ENCODE measurements at places on chromosomes 3 and 15. TPM values are rescaled to one million over a fixed set of nuclear protein-coding genes. Genes with fewer than 3 reads are reported as not detected.

DNA sequence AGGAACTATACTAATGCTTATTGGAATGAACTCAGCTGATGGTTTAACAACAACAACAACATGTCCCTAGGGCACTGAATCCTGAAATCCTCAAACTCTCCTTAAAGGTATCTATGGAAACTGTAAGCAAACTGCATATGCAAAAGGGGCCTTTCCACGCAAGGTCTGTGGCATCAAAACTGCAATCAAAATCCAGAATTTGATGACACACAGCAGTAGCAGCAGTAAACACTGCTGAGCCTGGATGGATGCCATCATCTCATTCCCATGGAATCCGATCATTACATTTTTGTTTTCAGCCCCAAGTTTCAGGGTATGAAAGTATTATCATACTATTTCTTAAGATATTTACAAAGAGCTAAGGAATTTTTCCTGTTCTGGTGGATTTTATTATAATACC lies 399.7 kb downstream of the VPS13C start:
- no peak for DNase-seq

- DNase-seq = no peak
These were observed 195.7 kb downstream of the EBLN2 start for GRCh38 chr3:73257186-73257585.

DNA sequence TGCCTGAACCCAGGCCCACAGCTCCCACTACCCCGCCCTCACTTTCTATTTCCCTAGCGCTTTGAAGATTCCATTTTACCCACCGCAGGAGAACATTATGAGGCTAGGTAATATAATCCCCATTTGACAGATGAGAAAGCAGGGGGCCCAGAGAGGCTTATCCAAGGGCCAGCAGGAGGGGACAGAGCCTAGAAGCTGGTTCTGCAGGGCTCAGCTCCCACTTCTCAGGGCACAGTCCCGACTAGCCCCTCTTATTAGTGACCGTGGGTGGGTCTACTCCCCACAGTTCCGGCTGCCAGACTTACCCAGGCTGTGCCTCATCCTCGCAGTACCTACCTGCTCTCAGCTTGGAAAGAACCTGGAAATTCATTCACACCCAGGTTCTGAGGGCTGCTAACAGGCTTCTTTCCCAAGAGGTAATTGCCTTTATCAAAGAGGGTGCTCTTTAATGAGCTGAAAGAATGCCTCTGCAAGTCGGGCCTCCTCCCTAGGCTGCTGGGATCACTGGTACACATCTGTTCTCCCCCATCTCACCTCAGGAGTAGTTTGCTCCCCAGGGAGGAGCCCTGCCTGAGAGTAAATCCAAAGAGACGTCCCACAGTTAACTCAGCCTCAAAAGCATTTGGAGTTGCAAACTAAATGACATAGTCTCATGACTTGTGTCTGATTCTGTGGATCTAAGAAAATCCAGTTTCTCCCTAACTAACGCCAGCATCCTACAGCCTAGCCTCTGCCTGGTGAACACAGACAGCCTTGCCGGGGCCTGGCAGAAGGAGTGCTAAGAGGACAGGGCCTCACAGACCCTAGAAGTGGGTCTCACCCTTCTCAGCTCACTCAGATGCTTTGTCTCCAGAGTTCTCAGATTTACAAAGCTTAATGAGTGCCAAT lies 125.0 kb downstream of the CHSY1 start:
- DNase-seq = no peak

- no peak for DNase-seq
These were observed 137.2 kb upstream of the EPHA6 start for GRCh38 chr3:96677156-96677555.

GRCh38 chr3:47568901-47569300 lies 9.8 kb downstream of the CSPG5 start:
- DNase-seq = no peak

GRCh38 chr15:74239051-74239705 lies 3.1 kb downstream of the CCDC33 start:
- DNase-seq = no peak

DNA sequence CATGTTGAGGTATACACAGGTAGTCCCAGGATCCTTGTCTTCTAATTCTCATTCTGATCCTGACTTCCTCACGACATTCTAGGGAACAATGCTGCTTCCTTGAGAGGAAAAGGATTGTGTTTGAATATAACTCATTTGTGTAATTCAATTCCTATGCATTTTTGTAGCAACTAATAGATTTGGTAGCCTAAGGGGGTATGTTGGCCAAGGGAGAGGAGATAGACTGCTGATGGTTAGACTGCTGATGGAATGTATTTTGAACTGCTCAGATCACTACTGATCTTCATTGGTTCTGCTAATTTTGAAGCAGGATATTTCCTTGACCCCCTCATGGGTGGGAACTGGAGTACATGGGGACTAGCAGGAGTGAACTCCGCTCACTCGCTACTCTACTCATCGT lies 39.7 kb downstream of the RAD54L2 start:
- DNase-seq = no peak

- no peak for DNase-seq
These were observed 7.3 kb downstream of the MYO5C start for GRCh38 chr15:52288051-52288942.

DNA sequence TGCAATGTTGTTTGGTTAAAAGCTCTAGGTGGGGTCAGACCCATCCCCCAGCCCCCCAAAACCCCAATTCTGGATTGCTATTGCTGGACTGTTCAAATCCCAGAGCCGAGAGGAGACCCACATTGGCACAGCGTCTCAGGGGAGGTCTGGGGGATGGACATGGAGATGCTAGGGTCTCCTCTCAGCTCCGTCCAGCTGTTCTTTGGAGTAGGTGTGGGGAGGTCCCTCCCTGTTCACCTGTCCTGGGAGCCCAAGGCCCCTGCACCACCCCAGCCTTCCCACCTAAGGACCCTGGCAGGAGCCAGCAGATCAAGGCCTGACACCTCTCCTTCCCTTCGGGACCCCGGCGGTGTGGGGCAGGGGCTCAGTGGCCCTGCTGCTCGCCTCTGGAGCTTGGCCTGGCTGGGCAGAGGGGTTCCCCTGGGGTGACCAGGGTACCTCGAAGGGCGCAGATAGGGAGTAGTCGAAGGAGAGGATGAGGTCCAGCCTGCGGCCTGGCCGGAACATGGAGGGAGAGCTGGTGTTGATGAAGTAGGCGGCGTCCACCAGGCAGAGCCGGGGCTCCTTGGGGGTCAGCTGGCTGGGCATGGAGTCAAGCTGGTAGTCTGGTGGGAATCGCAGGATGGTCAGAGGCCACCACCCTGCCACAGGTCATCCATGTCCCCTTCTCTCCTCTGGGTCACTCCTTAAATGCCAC lies 23.9 kb downstream of the PLA2G4D start:
- no peak for DNase-seq

- DNase-seq = peak; percentile 89
These were observed at the start of gene SLC49A4 for GRCh38 chr3:122794779-122795673. TSS of gene SLC49A4 (plus strand) at chr3:122795069. CDS start at chr3:122795193, 124 bp downstream.

DNA sequence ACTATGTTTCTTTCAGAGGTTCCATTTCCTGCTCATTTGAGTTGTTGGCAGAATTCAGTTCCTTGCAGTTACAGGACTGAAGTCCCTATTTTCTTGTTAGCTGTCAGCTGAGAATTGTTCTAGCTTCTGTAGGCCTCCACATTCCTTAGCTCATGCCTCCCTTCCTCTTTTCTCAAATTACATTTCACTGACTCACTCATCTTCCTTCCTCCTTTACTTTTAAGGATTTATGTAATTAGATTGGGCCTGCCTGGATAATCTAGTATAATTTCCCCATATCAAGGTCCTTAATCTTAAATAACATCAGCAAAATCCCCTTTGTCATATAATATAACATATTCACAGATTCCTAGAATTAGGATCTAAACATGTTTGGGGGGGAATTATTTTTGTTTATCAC lies 40.6 kb upstream of the RBMS3 start:
- no peak for DNase-seq

GRCh38 chr15:25568751-25569150 lies 129.9 kb upstream of the UBE3A start:
- DNase-seq = no peak

DNA sequence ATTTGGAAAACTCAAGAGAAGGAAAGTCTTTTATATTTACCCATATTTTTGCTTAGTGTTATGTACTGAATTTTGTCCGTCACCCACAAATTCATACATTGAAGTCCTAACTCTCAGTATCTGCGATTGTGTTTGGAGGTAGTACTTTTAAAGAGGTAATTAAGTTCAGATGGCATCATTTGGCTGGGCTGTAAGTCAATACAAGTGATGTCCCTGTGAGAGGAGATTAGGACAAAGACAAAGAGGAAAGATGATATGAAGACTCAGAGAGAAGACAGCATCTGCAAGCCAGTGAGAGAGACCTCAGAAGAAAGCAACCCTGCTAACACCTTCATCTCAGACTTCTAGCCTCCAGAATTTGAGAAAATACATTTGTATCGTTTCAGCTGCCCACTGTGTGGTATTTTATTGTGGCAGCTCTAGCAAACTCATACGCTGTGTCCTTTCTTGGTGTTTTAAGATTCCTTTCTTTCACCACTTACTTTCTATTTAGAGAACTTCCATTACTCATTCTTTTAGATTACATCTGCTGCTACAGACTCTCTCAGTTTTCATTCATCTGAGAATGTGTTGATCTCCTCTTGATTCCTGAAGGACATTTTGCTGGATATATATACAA lies 17.0 kb downstream of the LRCH3 start:
- DNase-seq = no peak

DNA sequence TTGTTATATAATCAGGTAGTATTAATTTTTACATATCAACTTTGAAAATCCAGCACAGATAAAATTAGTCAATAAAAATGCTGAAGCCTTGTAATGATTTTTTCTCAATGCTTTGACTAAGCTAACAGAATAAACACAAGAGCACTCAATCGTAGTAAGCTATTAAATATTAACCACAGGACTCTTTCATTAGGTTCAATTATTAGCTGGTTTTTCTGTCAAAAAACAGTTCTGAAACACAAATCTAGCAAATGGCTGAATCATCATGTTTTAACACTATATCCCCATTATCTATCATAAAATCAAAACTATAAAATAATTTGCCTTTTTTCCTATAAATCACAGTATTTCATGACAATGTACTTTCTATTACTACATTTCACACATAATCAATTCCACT lies 69.6 kb downstream of the PLOD2 start:
- DNase-seq = no peak

DNA sequence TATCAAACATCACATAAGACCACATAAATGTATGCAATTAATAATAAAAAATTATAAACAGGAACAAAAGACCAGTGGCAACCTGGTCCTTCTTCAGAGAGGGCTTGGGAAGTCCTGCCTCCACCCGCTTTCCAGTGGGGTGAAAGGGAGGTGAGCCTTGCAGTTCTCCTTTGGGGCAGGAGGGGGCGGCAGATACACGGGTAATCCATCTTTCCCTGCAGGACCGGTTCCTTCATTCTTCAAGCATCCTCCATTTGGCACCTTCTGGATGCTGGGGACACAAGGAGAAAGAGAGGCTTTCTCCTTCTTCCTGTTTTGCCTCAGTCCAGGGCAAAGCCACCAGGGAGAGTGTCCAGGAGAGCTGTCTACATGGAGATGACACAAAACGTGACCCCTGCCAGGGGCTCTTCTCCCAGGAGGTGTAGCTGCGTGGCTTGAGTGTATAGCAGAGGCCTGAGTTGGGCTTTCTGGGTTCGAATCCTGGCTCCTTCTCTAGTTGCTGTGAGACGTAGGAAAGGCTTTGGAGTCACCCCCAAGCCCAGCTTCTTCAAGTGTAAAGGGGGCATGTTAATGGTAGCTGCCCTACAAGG lies 23.2 kb downstream of the RPLP1 start:
- peak; percentile 74 for DNase-seq

- DNase-seq = no peak
These were observed 199.1 kb downstream of the CDIN1 start for GRCh38 chr15:36778531-36778930.

DNA sequence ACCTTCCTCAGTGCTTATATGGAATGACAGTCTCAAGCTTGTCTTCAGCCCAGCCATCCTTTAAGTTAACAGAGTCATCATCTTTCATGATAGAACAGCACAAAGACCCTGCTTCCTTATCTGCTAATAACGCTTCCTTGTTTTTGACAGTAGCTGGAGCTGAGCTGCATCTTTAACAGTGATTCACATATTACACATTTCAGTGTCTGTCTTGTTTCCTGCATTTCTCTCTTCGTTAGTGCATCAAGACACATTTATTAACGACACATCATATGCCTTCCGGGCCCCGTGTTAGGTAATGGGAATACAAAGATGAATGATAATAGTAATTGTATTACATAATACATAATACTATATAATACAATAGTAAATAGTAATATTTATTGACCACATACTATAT lies 30.2 kb upstream of the GREM1 start:
- no peak for DNase-seq

- no peak for DNase-seq
These were observed 202.2 kb upstream of the BHLHE40 start for GRCh38 chr3:4776980-4777581.

DNA sequence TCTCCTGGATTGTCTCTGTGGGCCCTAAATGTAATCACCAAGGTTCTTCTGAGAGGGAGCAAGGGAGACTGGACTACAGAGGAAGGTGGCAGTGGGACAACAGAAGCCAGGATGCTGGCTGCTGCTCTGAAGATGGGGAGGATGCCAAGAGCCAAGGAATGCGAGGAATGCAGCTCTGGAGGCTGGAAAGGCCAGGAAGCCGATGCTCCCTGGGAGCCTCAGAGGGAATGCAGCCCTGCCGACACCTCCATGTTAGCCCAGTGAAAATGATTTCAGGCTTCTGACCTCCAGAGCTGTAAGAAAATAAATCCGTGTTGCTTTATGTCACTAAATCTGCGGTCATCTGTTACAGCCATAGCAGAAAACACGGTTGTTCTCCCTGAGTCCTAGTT lies 44.1 kb downstream of the UMPS start:
- peak; percentile 58 for DNase-seq

DNA sequence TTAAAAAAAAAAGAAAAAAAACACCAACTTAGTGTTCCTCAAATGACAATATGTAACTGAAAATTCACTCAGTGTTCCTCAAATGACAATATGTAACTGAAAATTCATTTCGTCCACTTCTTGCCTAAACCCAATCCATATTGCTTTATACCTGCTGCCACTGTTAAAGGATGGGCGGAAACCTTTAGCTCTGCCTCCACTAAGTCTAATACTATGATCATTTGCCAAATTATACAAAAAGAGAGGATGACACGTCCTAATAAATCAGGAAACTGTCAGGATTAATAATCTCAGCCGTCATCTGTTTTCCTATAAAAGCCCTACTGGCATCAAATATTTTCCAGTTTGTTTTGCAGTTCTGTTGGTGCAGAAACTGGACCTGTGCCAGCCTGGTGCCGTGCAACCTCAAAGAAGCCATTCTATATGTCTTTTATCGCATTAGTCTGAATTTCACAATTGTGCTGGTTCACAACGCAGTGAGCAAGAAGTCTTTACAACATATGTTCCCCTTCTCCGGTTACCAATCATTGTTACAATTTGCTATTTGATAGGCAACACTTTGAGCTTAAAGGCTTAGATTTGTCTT lies 160.4 kb upstream of the KCNH8 start:
- no peak for DNase-seq

- no peak for DNase-seq
These were observed 31.2 kb upstream of the PTX3 start for GRCh38 chr3:157405457-157405856.

The TYRO3 gene
- polyA plus RNA-seq = 4.6 TPM

The C3orf85 gene
- polyA plus RNA-seq = 0.39 TPM

The SLC9C1 gene
- polyA plus RNA-seq = not detected

The IL17RE gene
- polyA plus RNA-seq = 0.07 TPM

The TBC1D5 gene
- polyA plus RNA-seq = 4.3 TPM

The SATB1 gene
- polyA plus RNA-seq = 6.4 TPM
